ENCODE measurements at places on chromosomes 11 and 22.

- no peak for DNase-seq
Measured at GRCh38 chr11:131111775-131112174, 195.5 kb upstream of the SNX19 start.

DNA sequence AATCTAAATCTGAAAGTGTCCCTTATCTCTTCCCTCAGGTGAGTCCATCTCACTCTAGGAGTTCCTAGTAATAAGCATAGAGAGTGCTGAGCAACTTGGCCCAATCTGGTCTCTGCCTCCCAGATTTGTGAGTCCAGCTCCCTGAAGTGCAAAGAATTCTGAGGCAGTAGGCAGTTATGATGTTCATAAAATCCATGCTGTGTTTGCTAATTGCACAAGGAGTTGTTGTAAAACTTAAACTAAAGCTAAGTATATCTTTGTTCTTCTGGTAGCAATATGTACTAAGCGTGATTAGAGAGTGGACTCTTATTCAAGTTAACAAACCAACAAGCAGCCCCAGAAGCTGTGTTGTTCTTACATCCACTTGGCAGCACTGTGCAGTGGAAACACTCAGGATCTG is 7.6 kb upstream of the PTH start:
- no peak for DNase-seq

DNA sequence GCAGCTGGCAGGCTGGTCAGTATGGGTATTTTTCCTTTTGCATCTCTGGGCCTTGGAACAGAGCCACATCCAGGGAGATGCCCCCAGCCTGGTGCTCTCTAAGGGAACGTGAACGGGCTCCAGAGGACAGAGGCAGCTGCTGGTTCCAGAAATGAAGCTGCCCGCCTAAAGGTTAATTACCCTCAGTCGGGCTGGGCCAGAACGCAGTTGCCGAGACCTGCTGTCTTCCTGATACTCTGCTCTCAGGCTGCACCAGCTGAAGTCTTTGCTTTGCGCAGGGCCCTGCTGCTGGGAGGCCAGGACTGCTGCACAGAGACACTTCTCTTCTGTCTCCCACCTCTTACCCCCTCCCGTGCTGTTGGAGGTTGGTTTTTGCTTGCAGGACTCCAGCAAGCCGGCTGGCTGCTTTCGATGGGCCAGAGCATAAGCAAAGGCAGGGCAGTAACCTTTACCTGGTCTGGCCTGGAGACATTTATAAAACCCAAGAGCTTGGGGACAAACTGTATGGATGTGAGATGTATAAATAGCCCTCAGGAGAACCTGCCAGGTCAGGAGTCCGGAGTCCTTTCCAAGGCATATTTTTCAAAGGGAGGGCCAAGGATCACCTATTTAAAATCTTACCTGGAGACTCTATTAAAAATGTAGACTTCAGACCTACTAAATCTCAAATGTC is 197.1 kb downstream of the GRIK4 start:
- DNase-seq = no peak

DNA sequence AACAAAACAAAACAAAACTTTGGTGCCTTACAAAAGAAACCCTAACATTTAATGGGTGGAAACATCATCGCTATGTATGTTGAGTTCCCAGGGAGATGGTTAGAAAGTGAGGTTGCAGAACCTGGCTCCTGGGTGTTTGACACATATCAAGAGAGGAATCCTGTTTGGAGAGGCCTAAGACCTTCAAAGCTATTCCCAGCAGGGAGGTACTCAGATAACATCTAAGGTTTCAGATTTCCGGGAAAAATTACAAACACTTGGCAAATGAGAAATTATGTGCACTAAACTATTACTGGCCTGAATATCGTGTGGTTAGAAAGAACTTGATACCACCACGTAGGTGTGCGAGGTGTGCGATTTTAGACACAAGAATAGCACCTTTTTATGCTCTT is 18.5 kb downstream of the TRIM5 start:
- no peak for DNase-seq

- no peak for DNase-seq
Measured at GRCh38 chr11:99098751-99099150, 78.0 kb downstream of the CNTN5 start.

- DNase-seq = no peak
Measured at GRCh38 chr11:6666302-6667183, 10.9 kb upstream of the DCHS1 start.

- no peak for DNase-seq
Measured at GRCh38 chr22:44807915-44808690, 55.7 kb downstream of the ARHGAP8 start.

DNA sequence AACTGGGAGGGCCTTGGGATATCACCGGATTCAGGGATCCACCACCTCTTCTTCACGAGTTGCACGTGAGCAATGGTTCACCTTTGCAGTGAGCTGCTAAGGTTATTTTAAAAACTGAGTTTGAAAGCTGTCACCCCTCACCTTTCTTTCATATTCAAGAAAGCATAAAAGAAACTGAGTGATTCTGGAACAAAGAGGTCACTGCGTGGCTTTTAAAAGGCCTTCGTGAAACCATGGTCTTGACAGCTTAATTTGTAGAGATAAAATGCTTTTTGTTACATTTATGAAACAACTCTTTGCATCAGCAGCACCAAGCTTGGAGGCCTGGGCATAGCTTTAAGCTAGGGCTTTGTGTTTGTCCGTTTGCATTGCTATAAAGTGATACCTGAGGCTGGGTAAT is 101.4 kb upstream of the NECTIN1 start:
- DNase-seq = no peak

DNA sequence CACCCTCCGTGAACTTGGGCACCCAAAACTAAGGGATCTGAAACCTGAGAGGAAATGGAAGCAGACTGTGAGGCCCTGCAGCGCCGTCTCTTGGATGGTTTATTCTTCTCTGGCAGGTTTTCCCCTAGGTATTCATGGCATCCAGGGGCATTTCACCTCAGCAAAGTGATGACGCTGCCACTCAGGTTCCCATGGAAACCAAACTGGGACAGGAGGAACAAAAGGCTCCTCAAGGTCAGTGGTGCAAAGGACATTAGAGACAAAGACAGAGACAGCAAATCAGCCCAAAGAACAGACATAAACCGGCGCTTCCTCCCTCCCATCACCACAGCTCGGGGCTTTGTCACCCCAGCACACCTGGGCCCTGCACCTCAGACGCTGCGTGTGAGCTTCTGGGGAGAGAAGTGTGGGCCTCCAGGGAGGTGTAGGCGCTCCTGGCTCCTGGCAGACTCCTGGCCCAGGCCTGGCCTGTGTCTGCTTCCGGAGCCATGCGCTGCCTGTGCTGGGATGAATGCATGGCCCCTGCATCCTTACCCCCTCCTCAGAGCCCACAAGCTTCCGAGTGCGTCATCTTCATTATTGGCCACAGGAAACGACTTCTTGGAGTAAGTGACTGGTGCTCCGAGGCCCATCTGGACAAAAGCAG is 5.9 kb downstream of the TP53AIP1 start:
- DNase-seq = no peak

- no peak for DNase-seq
Measured at GRCh38 chr11:79768343-79768742, 327.5 kb upstream of the TENM4 start.

DNA sequence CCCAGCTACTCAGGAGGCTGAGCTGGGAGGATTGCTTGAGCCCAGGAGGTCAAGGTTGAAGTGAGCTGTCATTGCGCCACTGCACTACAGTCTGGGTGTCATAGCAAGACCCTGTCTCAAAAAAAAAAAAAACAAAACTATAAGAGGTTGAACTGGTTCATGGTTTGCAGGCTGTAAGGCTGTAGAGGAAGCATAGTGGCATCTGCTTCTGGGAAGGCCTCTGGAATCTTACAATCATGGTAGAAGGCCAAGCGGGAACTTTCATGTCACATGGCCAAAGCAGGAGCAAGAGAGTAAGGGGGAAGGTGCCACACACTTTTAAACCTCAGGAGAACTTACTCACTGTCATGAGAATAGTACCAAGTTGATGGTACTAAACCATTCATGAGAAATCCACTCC is 109.6 kb downstream of the SWAP70 start:
- DNase-seq = no peak

- DNase-seq = no peak
Measured at GRCh38 chr22:36768141-36768540, 7.8 kb downstream of the IFT27 start.

DNA sequence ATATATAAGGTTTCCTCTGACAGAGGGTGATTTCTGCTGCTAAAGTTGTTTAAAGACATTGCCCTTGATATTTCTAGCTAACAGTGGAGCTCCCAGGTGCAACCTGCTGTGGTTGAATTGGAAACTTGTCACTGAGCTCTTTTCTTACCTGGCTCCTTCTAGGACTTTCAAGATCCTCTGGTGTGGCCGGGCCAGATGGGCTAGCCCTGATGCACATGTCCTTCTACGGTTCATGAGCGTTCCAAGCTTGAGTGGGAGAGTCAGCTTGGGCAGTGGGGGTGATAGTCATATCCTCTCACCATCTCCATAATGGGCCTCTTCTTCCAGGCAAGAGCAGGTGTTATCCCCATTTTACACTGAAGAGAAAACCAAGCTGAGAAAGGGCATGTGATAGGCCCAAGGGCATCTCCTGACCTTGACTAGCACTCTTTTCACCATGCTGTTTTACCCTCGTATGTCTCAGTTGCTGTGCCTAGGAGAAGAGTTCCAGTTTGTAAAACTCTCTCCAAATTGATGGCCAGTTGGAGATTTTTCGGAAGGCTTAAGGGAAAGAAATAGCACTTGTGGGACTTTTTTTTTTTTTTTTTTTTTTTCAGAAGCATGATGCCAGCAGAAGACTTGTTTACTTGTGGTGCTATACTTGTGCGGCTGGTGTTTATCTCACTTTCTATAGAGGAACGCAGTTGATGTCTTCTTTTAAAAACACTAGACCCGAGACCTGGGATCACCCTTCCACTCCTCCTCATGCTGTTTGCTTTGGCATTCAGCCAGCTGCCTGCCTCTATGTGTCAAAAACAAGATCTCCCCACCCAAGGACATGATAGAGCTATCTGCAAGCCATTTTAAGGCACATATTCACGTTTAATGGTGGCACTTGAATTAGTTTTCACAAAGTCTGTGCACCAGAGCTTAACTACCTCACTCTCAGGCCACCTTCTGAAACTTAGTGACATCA is 32.6 kb downstream of the TEAD1 start:
- DNase-seq = no peak

DNA sequence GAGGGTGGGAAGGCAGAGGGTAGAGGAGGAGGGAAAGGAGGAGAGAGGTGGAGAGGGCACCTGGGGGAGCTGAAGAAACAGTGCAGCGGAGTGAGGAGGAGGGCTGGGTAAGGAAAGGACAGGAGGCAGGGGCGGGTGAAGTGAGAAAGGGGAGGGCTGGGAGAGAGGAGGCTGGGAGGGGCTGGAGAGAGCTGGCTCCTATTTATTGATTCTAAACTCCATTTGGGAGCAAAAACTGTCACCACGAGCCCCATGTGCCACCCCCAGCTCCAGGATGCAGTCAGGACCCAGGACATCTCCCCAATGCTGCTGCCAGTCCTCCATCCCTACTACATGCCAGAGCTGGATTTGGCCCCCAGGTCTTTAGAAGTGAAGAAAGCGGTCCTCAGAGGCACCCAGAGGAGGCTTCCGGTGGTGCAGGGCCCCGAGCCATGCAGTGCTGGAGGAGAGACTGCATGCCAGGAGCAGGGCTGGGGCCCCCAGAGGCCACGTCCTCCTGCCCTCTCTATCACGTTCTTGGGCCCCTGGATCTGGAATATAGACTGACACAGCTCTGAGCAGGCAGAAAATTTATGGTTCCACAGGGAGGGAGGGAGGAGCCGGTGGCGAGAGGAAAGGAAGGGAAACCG is 53.7 kb downstream of the SLC22A12 start:
- no peak for DNase-seq

GRCh38 chr11:134289789-134290188 is 13.6 kb downstream of the GLB1L3 start:
- DNase-seq = no peak

GRCh38 chr11:117986981-117987574 is 884 bp downstream of the IL10RA start:
- no peak for DNase-seq

Measured in kidney epithelial cell (primary cell).